ENCODE measurements at places on chromosomes 16 and 17. TPM values are rescaled to one million over a fixed set of nuclear protein-coding genes. Genes with fewer than 3 reads are reported as not detected.

DNA sequence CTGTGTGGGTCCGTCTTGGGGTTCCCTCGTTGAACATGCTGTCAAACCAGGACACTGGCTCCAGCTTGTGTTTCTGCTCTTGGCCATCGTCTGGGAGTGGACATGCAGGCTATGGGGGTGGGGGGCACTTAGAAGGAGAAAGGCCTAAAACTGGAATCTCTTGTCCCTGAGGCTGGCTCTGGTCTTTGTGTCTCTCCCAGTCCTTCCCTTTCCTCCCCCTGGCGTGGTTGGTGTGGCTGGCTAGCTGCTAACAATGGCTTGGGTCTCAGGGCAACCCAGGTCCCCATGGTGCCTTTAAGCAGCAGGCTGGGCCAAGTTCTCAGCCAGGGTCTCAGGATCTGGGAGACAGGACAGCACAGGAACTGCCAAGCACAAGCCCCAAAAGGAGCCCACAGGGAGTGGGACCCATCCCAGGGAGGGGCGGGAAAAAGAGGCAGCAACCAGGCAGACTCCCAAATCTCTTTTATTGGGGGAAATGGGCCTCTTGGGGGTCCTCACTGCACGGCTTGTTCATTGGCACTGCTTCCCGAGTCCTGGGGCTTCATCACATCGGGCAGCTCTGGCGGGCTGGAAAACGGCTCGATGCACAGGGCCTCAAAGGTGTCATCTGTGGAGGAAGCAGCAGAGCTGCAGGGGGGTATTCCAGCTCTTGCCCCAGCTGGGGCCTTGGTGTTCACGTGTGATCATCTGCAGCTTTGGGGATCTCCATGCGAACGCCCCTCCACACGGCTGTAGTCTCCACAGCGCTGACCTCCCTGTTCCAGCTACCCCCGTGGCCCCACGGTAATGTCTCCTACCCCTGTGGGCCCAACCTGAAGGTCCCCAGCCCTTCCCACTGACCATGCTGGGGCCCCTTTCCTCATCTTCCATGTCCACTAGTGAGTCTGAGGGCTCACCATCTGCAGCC, 5.3 kb downstream of the ELOB start:
- DNase-seq: no peak

- no peak for DNase-seq
Observed at GRCh38 chr17:64218066-64218465, 45.0 kb downstream of the TEX2 start.

The C1QL1 gene
- 0.98 TPM for total RNA-seq

The HLF gene
- 13.4 TPM for total RNA-seq

The IL21R gene
- total RNA-seq: not detected

The TK1 gene
- 2.6 TPM for total RNA-seq

The PTX4 gene
- not detected for total RNA-seq

The C16orf92 gene
- total RNA-seq: not detected

The ATP2A3 gene
- 15.1 TPM for total RNA-seq

Measured in breast epithelium (tissue), 4 donors.